Muscle of back (tissue), 13 donors: ENCODE measurements at places on chromosomes 6 and 20.

DNA sequence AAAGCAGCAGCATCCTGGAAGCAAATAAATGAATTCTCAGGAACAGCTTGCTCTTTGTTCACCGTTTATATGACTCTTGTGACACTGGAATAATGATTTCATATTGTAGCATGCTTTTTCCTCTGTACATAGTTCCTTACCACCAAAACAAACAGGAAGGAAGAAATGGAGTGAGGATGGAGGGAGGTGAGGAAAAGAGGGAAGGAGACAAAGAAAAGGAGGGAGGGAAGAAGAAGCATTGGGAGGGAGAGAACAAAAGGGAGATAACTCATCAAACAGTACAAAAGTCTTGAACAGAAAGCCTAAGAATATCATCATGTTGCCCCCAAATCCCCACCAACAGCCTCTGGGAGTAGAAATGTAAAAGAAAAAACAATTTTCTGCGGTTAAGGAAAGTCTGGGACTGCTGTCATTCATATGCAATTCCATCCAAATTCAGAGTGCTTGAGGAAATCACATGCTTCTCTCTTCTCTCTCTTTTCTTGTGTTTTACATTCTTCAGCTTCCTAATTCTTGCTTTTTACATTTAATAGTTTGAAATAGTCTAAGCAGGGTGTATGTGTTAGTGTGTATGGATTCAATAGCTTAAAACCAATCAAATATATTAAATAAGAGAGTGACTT is 81.5 kb downstream of the EPHA7 start:
- DNase-seq = no peak

DNA sequence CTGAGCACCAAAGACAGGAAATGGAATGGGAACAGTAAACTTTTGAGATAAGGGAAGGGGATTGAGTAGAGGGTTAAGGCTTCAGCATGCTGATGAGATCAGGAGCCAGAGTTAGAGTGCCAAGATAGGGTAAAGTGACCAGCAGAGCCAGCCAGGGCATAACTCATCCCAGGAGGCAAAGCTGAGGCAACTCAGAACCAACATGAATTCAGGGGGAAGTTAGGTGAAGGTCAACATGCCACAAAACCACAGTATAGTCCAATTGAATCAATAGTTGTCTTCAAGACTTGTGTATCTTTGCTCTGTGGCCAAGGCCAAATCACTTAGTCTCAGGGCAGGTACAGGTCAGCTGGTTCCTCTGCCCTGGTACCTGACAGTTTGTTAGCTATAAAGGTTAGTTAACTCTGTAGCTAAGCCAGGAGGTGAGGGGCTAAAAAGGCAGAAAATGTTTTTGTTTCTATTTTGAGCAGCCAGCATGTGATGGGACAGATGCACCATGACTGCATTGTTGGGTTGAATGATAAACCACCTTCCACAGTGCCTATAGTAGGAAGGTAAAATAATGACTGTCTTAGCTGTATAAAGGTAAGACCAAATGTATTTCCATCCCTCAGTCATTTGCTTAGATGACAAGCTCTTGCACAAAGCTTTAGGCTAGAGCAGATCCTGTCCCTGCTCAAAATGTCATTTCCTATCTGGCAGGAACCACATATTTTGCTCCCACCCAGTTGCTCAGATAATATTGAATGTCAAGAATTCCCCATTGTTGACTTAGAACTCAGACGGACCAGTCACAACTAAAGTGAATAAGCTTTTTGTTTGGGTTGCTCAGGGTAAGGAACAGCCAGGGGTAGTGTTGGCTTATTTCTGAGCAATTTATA is 15.8 kb downstream of the RNF8 start:
- no peak for DNase-seq

- peak; percentile 64 for DNase-seq
Observed at GRCh38 chr6:164097551-164098398, 683.3 kb downstream of the QKI start.

- DNase-seq = peak; percentile 19
Observed at GRCh38 chr20:8272766-8273165, 140.7 kb downstream of the PLCB1 start.

DNA sequence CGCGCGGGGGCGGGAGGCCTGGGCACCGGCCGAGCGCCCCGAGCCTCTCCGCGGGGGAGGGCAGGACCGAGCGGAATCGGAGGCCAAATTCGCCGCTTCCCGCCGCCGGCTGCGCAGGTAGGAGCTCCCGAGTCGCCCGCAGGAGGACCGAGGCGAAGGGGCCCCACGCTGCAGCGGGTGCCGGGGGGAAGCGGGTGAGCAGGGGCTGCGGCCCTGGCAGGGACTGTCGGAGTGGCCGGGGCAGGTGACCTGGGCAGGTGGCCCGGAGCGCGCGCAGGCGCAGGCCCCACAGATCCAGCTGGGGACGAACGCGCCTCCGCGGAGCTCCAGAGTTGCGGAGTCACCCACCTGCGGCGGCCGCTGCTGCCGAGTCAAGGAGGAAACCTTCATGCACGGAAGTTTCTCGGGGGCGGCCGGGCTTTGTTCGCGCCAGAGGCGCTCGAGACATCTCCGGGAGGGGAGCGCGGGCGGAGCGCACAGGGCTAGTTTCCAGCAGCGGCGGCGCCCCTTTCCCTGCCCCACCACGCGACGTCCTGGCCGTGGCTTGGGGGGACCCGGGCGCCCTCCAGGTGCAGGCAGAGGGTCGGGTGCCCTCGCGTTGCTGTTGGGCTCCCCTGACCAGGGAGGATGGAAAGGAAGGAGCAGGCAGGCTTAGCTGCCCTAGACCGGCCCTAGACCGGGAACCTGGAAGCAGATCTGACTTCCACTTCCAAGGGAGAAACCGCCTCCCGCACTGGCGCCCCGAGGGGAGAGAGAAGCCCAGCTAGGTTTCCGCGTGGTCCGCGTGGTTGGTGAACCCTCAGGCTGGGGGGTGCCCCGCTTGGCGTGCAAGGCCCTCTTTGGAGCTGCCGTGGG is 590 bp downstream of the SLCO4A1 start:
- no peak for DNase-seq

GRCh38 chr6:98716341-98716740 is 118.0 kb upstream of the POU3F2 start:
- no peak for DNase-seq
